IPS-NIHi11 (cell line): ENCODE measurements at places on chromosomes 3 and 15.

DNA sequence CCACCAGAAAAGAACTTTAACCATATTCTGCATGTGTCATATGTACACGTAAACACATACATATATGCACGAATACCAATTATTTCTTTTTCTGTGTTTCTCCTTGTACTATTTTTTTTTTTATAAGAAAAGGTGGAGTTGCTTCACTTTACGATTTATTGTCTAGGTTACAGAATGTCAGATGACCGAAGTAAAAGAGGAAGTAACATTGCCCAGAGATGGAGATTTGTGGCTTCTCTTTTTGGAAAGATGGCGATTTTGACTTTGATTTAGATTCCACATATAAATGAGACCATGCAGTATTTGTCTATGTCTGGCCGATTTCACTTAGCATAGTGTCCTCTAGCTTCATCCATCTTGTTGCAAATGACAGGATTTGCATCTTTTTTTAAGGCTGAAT is 293.1 kb downstream of the SV2B start:
- no peak for DNase-seq

DNA sequence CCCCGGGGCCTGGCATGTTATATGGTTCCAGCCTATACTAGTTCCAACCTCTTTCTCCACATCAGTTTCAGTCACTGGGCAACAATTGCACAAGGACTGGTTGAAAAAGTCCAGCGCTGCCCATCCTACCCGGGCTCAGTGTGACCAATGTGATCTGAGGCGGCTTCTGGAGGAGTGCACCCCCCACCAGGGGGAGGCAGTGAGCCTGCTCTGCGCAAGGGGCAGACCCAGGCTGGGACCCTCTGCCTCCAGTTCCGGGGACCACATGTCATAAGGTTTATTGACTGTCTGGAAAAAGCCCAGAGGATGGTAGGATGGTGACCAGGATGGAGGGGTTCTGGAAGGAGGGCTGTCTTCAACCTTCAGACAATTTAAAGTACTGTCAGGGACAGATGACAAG is 25.6 kb upstream of the NR2E3 start:
- DNase-seq, result peak; percentile 70

DNA sequence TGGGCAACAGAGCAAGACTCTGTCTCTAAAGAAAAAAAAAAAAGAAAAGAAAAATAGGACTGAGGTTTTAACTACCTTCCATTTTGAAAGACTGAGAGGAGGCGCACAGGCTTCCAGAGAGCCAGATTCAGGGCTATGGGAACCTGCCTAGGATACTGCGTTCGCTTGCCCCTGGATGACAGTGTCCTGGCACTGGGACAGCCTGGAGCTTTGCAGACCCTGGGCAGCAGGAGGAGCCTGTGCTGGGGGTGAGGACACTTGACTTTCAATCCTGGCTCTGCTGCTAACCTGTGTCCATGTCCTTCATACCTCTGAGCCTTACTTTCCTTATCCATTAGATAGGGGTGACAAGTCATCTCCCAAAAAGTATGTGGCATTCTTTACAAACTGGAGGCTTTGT is 31.2 kb downstream of the CD276 start:
- DNase-seq, result no peak

GRCh38 chr15:60423537-60423936 is 25.8 kb upstream of the ANXA2 start:
- peak; percentile 36 for DNase-seq

- DNase-seq, result no peak
These were observed 304.0 kb downstream of the CACNA2D3 start for GRCh38 chr3:54426381-54426780.

- DNase-seq, result no peak
These were observed 8.2 kb downstream of the EIF2B5 start for GRCh38 chr3:184143327-184143726.

DNA sequence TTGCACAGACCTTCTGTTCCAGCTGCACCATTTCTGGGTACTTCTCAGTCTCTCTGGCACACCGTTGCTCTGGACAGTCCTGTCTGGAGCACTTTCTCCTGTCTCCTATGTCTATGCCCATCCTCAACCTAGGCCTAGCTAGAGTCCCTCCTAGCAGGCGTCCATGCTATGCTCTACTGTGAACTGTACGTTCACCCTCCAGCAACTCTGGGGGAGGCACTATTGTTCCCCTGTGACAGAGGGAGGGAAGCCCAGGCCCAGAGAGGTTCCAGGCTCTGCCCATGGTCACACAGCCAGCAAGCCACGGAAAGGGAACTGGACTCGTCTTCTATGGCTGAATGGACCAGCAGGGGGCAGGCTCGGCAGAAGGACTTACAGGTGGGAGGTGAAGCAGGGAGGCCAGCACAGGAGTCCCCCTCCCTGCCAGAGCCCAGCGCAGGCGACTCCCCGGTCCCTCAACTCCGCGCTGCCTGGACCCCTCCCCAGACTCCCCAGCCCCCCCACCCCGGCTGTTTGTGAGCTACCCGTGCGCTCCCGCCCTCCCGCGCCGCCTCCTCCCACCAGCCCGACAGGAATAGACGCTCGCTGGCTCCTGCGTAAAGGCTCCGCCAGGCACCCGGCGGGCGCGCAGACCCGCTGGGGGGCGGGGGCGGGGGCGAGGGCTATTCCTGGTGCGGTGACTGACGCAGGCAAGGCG is 1.7 kb upstream of the LINGO1 start:
- DNase-seq, result peak; percentile 74

GRCh38 chr3:70614111-70614510 is 301.7 kb upstream of the MDFIC2 start:
- no peak for DNase-seq

GRCh38 chr15:79849789-79850188 is 47.0 kb downstream of the MTHFS start:
- peak; percentile 53 for DNase-seq

DNA sequence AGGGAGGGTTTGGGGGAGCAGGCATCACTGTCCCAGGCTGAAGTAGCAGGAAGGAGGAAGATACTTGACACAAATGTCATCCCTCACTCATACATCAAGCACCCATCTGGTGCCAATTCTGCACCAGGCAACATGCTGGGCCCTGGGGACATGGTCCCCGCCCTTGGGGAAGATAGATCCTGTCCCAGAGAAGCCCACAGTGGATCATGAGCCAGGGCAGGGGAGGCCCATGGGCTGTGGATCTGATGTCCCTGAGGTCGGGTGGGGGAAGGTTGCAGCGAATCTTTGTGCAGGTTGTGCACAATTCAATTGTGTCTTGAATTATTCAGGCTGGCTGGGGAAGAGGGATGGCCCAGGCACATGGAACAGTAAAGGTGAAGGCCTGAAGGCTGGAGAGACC is 6.4 kb upstream of the CCDC33 start:
- no peak for DNase-seq

DNA sequence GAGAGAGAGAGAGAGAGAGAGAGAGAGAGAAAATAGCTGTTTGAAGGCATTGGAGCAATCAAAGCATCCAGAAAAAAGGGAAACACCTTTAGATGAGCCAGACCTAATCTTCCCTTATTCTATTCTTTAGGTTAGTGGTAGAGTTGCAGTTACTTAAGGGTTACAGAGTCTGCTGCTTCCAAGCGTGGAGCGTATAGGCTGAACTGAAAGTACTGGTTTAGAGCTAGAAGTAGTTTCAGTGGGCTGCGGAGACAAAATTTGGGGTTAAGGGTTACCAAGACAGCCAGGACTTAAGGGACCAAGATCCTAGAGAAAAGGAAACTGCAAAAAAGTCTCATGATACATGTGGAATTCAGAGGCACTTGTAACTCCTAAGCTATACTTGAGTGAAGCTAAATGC is 66.1 kb upstream of the MEIS2 start:
- no peak for DNase-seq

GRCh38 chr15:61011576-61012336 is 217.3 kb downstream of the RORA start:
- peak; percentile 41 for DNase-seq

DNA sequence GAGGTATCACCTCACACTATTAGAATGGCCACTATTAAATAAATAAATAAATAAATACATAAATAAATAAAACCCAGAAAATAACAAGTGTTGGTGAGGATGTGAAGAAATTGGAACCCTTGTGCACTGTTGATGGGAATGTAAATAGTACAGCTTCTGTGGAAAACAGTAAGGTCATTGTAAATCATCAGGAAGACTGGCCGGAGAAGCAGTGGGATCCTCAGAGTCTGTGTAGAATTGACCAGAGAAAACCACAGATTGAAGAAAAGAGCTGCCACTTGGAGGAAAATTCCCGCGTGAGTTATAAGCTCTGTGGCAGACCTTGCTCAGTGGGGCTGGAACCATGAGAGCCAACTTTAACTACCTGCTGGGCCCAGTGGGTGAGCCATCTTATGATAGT is 92.0 kb downstream of the RAD18 start:
- no peak for DNase-seq

DNA sequence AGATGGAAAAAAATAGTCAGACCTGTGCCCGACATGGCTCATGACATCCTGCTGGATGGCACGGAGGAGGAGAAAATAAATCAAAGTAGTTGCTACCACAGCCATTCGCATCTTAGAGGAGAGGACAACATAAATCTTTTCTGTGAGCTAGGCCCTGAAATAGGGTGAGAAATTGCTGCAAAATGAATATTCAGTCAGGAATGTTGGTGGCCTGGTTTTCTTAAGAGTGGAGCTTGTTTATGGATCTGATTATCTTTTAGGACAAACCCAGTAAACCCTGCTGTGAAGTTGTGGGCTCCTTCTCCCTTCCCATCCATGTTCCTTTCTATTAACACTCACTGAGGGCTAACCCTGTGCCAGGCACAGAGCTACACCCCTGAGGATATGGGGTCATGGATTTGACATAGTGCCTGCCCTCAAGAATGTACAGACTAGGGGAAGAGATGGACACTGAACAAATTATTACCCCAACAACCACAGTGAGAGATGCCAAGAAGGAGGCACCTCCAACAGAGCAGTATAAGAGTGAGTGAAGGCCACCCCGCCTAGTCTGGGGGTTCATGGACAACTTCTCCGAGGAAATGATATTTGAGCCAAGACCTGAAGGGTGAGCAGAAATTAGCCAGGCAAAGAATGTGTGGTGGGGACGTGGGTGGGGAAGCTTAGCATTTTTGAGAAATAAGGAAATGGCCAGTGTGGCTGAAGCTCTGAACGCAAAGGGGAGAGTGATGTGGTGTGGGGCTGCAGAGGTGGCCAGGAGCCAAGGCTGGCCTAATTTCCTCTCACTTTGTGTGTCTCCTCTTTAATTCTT is 68.9 kb upstream of the ARL8B start:
- DNase-seq, result no peak

- no peak for DNase-seq
These were observed 23.0 kb downstream of the IGF1R start for GRCh38 chr15:98671060-98672008.

DNA sequence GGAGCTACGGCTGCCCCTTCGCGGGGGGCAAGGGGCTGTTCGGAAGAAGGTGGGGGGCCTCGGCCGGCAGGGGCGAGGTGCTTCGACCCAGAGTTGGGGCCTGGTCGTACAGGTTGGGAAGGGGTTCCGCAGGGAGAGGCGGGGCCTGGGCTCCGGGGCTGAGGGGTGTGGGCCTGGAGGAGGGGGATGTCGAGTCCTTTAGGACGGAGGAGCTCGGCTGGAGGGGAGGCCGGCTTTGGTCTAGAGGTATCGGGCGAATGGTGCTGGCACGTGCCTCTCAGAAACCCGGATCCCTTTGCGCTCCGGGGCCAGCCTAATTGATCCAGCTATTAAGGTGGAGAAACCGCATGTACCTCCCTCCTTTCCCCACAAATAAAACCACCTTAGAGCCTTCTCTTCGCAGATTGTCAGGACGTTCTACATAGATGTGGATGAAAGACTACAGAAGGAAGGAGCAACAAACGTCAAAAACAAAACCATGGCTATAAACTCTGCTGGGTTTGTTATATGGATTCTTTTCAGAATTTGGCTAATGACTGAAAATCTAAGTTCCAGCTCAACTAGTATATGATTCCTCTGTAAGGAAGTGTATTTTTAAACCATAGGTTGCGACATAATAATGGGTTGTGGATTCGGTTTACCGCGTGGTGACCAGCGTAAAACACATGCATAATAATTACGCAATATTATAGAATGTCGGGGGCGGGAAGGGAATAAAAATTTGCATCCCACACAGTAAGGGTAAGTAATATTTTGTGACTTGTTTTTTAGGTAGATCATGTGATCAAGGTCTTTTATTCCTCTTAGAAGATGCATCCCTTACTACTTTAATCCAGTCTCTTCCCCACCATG is 644 bp upstream of the NGLY1 start:
- DNase-seq, result peak; percentile 86

DNA sequence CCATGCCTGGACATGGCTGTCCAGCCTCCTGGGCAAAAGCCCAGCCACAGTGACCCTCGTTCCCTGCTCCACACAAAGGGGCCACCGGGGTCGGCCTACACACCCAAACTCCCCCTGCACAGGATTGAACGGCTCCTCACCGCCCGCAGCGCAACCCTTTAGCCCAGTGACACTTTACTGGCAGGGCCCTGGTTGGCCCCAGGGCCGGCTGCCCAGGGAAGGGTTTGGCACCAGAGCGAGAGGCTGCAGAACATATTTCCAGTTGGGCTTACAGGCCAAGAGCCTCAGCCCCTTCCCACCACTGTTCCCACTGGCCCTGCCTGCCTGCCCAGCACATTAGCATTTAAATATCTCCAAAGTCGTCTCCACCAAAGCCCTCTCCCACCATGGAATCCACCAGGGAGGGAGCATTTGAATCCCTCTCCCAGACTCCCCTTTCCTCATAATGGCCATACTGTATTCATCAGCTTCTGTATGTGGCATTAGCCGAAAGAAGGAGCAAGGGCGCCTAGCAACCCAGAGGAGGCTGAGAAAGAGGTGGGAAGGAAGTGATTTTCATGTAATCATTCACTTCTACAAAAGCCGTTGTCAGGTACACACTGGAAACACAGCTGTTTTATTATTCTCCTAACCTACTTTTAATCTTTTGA is 85.4 kb downstream of the SLC6A11 start:
- DNase-seq, result peak; percentile 27

DNA sequence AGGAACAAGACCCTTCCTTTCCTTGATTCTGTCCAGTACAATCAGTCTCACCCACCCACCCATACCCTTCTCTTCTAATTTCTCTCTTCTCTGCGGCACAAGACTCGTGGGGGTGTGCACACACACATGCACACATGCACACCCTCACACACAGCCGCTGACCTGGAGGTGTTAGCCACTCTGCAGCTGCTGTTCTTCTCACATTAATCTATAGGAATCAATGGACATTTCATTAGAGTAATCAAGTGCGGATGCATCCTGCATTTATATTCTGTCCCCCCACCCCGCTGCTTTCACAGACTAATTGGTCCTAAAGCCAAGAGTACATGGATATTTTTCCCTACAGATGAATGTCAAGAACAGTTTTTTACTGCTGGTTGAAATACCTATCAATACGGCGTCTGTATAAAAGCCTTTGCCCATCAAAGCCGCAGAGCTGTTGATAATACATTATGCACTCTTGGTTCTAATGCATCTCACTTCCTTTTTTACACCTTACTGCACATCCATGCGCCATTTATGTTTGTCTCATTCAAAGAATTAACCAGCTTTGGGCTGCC is 186.5 kb upstream of the ONECUT1 start:
- DNase-seq, result no peak

DNA sequence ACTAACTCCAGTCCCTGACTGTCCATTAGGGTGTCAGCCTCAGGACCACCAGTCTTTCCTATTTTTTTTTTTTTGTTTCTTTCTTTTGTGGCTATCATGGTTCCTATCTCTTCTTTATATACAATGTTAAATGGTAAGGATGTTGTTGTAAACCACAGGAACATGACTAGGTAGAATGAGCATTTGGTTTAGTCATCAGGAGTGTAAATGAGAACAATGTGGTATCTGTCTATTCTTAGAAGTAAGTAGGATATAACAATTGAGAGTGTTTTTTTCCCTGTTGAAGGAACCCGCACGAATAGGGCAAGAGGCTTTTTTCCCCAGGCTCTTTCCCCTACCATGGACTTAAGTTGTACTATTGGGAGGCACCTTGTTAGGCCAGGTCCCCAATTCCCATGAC is 880.3 kb upstream of the GBE1 start:
- DNase-seq, result no peak

- no peak for DNase-seq
These were observed 274.6 kb downstream of the NTRK3 start for GRCh38 chr15:87981969-87982368.
